ENCODE measurements at places on chromosomes 6 and 20. TPM values are rescaled to one million over a fixed set of nuclear protein-coding genes. Genes with fewer than 3 reads are reported as not detected.
A peak's percentile ranks its signal among the peaks of the same experiment; 100 is the strongest.

- DNase-seq = peak; percentile 55
- no peaks in the 10 kb centered on the region for H3K36me3 ChIP-seq
- H3K27ac ChIP-seq = no peak within 1 kb of the TSS
- no peak within 1 kb of the TSS for H3K4me3 ChIP-seq
- peaks cover 51% of the 10 kb centered on the region for H3K27me3 ChIP-seq
Observed at GRCh38 chr20:3663031-3663701, at the start of gene GFRA4. Gene GFRA4, minus strand, starts transcription at chr20:3663399. Its CDS starts 0 bp downstream, at chr20:3663399.

DNA sequence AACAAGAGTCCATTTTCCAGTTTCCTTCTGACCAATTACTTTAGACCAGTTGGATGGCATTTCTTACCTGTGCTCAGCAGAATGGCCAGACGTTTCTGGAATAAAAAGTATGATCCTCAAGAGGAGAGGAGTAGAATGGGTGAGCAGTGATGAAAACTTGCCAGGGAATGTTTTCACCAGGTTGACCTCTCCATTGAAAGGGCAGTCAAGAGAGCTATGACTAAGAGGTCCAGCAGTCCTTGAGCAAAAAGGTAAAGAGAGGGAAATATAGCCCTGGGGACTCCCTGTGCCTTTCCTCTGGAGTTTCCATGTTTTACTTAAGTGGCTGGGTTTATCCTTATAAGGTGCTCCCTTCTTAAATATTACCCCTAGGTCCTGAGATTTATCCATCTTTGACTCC, 210.9 kb downstream of the TBX18 start:
- H3K27ac ChIP-seq = no peak overlapping the region
- H3K27me3 ChIP-seq = no peaks in the 10 kb centered on the region
- no peaks in the 10 kb centered on the region for H3K36me3 ChIP-seq
- peaks cover 10% of the 10 kb centered on the region for H3K4me1 ChIP-seq

Gene IL17A
- not detected for total RNA-seq

Gene BPIFB2
- total RNA-seq = not detected

Gene SIGLEC1
- total RNA-seq = 0.80 TPM

All from suprapubic skin (tissue), 4 donors.